ENCODE measurements at places on chromosomes 12 and 14.
A peak's percentile ranks its signal among the peaks of the same experiment; 100 is the strongest.

DNA sequence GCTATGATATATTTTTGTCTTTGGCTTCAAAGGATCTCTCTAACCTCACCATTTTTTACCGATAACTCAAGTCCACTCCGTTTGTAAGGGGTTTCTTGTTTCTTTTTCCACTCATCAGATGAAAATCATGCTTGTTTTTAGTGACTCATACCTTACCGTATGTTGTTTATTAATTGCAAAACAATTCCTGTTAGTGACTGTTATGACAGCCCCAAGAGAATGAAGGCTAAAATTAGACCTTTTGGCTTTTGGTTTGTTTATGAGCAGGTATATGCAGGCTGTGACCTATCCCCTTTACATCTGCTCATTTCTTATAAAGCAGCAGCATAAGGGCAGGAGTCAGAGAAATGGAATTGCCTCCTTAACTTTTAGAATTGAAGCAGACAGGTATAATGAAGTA lies 319.8 kb downstream of the CEP128 start:
- DNase-seq = no peak

DNA sequence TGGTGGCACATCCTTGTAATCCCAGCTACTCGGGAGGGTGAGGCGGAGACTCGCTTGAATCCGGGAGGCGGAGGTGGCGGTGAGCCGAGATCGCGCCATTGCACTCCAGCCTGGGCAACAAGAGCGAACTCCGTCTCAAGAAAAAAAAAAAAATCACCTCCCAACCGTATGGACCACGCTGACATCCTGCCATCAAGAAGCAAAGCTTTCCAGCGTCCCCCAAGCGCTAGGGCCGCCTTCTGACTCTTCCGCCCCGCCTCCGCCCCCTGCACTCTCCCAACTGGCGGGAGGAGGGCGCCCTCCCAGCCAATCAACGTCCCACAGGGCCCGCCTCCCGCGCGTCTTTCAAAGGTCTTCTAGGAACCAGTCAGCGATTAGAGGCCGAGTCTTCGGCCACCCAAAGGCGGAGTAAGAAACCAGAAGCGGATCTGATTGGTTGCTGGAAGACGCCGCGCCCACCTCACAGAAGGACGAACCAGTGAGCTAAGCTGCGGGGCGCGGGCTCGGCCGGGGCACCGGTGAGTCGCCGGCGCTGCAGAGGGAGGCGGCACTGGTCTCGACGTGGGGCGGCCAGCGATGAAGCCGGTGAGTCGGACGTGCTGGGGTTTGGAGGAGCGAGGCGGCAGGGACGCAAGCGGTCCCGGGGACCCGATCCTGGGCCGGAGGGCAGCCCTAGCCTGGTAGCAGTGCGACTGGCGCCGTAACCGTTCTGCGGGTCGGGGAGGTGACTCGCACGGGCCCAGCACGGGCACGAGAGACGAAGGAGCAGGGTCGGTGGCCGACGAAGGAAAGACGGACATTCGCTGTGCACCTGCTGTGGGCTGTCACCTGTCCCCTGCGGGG lies at the start of gene CDKN3:
TSS of gene CDKN3 (plus strand) at position 515 of the 843 bp plus-strand sequence. CDS start at position 577, 62 bp downstream.
- peak; percentile 99 for DNase-seq

- no peak for DNase-seq
Measured at GRCh38 chr12:86148612-86149011, 107.6 kb downstream of the MGAT4C start.

- DNase-seq = no peak
Measured at GRCh38 chr12:92156704-92157395, 11.2 kb upstream of the BTG1 start.

GRCh38 chr14:39467889-39468524 lies 35.8 kb upstream of the FBXO33 start:
- DNase-seq = peak; percentile 48

All from activated CD4-positive, alpha-beta memory T cell treated with anti-CD3 and anti-CD28 coated beads for 36 hours (primary cell).